ENCODE measurements at places on chromosomes 16 and 17. TPM values are rescaled to one million over a fixed set of nuclear protein-coding genes. Genes with fewer than 3 reads are reported as not detected.

DNA sequence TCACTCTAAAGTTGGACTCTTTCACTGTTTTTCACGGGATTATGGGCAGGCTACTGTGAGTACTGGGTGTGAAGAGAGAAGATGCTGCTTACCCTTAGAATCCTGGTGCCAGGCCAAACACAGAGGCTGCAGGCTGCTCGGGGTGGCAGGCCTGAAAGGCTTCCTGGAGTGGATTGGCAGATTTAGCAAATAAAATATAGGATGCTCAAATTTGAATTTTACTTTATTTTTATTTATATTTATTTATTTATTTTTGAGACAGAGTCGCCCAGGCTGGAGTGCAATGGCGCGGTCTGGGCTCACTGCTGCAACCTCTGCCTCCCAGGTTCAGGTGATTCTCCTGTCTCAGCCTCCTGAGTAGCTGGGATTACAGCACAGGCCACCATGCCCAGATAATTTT lies 14.9 kb upstream of the STAC2 start:
- no peak for DNase-seq
- H3K36me3 ChIP-seq, result no peaks in the 10 kb centered on the region
- no peaks in the 10 kb centered on the region for H3K27me3 ChIP-seq
- H3K4me3 ChIP-seq, result no peak overlapping the region
- no peak overlapping the region for H3K27ac ChIP-seq

The PLLP gene
- total RNA-seq, result 53.0 TPM

DNA sequence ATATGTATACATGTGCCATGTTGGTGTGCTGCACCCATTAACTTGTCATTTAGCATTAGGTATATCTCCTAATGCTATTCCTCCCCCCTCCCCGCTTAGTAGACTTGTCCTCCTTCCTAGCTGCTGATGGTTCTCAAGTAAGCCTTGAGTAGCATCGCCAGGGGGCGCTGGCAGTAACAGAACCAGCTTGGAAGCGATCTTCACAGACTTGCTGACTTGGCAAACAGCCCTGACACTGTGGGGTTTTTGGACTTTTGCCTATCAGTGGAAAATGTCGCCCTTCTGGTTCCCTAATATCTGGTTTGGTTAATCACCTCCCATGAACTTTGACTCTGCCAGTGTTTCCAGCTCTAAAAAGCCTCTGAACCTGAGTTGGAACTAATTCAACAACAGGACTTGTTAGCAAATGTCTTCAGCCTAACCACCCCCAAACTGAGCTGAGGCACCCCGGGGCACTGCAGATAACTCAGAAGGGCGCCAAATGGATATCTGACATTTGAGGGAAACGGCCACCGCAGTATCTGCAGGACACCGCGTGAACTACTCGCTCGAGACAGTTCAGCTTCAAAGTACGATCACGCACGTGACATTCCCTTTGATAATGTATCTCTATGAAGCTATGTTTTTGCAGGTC lies 15.4 kb upstream of the SPATA32 start:
- DNase-seq, result peak; percentile 94
- H3K27ac ChIP-seq, result peak overlapping the region; percentile 61
- peaks cover 11% of the 10 kb centered on the region for H3K4me1 ChIP-seq
- no peaks in the 10 kb centered on the region for H3K36me3 ChIP-seq
- H3K27me3 ChIP-seq, result no peaks in the 10 kb centered on the region

The NLGN2 gene
- total RNA-seq, result 12.6 TPM

GRCh38 chr17:40666331-40666730 lies 1.4 kb upstream of the KRT222 start:
- DNase-seq, result no peak
- H3K27ac ChIP-seq, result no peak overlapping the region
- no peaks in the 10 kb centered on the region for H3K36me3 ChIP-seq
- peaks cover 14% of the 10 kb centered on the region for H3K4me1 ChIP-seq

The RAMP2 gene
- 24.3 TPM for total RNA-seq

The IGFALS gene
- total RNA-seq, result not detected

The LGALS9B gene
- total RNA-seq, result not detected

The SEZ6 gene
- total RNA-seq, result not detected

DNA sequence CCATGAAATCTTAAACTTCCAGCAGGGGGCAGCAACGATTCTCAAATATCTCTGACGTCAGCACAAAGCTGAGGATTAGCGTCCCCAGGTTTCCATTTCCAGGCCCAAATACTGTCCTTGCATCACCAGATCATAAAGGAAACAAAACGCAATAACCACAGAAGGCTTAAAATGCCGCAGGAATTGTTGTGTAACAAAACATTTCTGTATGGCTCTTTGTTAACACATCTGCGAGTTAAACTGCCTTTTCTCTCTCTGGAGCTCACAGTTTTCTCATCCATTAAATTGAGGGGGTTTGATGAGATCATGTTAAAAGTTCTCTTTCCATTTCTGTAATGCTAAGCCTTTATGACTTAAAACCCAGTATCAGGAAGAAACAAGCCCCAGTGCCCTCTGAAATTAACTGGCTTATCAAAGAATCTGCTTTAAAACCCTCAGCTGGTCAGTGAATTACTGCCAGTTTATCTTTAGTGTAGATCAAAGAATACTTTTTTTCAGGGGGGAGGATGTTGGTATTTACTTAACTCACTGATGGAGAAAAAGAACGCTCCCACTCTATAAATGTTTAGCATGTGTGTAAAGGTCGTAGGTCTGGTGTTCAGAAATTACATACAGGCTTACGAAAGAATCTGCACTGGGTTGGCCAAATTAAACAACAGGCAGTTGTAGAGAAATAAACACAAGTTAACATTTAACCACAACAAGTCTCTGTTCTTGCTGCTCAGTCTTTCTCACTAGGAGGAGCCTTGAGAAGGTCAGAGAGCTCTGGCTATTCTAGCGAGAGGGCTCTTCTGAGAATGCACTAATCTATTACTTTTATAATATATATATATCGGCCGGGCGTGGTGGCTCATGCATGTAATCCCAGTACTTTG lies 10.6 kb upstream of the TERF2 start:
- DNase-seq, result peak; percentile 91
- H3K27me3 ChIP-seq, result no peaks in the 10 kb centered on the region
- no peak overlapping the region for H3K4me3 ChIP-seq
- peak overlapping the region; percentile 78 for H3K27ac ChIP-seq

DNA sequence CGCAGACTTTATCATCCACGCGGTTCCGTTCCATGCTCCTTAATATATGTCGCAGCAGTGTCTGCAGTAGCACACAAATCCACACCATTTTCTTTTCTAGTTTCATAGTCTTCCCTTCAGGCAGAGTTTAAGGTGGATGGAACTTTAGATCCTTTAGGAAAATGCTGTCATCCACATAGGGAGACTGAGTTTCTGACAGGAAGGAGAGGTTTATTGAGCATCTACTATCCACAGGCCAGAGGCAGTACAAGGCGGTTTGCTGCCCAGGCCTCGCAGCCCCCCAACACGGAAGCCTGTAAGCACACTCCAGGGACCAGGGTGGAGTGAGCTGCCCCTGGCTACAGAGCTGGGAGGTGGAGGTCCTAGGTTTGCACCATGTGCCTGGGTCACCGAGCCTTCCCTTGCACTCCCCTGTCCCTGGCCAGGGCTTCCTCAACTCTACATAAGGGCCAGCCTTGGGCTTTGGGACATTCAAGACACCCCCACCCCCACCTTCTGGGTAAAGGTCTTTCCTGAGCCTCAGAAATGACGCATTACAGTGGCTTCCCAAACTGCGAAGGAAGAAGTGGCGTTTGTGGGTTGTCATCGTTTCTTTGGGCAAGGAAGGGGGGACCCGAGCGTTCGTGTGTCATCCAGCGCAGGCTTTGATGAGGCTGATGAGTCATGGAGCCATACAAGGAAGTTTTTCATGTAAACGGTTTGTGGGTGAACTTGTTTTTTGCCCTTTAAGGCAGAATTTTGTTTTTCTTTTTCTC lies 146.5 kb upstream of the PLCG2 start:
- peaks cover 34% of the 10 kb centered on the region for H3K4me1 ChIP-seq
- no peak overlapping the region for H3K4me3 ChIP-seq
- no peak for DNase-seq

The NLRC3 gene
- not detected for total RNA-seq

DNA sequence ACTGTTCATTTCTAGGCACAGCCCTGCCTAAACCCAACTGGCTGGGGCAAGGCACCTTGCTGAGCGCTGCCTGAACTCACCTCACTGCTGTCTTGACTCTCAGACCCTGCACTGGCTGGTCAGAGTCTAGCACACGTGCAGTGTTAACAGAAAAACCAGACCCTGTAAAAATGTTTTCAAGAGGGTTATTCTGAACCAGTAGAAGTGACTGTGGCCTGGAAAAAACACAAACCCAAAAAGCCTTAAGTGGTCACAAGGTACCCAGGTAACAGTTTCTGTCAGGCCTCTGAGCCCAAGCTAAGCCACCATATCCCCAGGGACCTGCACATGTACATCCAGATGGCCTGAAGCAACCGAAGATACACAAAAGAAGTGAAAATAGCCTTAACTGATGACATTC lies 6.1 kb upstream of the EIF4A3 start:
- no peak overlapping the region for H3K4me3 ChIP-seq
- H3K27me3 ChIP-seq, result no peaks in the 10 kb centered on the region
- H3K27ac ChIP-seq, result no peak overlapping the region
- DNase-seq, result no peak
- no peaks in the 10 kb centered on the region for H3K36me3 ChIP-seq
